NCI-H1694 (cell line): ENCODE measurements at places on chromosomes 1 and 21.

- no peak for DNase-seq
Measured at GRCh38 chr1:156086256-156086662, 4.0 kb upstream of the MEX3A start.

- no peak for DNase-seq
Measured at GRCh38 chr1:157540852-157541251, 11.5 kb downstream of the FCRL5 start.

GRCh38 chr1:12556368-12556930 is 61.6 kb downstream of the DHRS3 start:
- no peak for DNase-seq

GRCh38 chr21:16194788-16195537 is 465.2 kb downstream of the USP25 start:
- DNase-seq: no peak

DNA sequence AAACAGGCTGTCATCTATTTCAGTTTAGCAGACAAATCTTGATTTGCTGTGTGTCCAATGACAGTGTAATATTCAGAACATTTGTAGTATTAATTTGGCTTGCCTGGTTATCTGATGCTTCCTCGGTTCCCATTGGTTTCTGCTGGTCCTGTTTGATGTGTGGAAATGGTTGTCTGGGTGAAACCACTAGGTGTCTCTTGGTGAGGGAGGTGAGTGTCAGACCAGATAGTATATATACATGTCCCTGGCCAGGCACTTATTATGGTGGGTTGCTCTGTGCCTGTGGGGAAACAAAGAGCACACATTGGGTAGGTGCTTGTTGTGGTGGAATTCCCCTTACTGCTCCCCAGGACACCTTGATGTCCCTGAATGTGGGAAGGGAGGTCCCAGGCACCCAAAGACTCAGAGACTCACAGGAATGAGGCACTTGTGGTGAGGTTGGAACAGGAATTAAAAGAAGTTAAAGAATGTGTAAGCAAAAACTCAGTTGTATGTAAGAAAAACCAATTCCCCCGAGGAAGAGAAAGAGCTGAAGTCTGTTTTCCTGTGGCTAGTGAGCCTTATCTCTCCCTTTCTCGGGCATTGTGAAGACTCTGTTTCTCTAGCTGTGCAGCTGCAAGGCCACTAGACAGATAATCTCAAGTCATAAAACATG is 1519.1 kb downstream of the BRINP3 start:
- DNase-seq: no peak

DNA sequence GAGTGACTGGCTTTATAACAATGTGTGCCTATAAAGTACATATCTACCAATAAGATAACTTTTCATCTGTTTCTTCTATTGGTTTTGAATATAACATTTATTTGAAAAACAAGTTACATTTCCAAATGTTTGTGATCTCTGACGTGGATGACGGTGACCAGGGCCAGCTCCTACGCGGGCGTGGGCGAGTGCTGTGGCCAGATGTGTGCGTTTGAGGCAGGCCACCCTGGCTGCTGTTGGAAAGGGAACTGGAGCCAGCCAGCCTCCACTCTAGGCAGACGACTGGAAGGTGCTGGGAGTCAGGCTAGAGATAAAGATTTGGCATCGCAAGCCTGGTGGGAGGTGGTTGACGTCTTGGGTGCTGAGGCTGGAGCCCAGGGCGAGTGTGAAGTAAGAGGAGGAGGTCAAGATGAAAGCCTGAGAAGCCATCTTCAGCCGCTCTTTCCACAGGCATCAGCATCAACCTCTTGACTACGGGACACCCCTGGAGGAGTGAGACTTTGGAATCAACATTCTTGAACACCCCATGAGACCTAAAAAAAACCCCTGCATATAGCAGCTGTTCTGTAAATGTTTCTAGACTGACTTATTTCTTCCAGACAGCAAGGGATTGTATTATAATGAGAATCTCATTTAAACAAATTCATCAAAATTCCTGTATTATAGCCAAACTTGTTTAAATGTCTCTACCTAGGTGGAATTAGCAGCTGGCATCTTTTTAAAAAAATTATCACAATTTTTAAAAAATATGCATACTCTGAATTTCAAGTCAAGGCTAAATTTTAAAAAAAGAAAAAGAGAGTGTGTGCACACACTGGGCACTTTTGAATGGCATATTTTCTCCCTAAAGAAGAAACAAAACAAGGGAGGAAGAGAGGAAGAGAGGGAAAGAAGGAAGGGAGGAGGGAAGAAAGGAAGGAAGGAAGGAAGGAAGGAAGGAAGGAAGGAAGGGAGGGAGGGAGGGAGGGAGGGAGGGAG is 112.5 kb upstream of the SLC44A3 start:
- DNase-seq: no peak

- DNase-seq: no peak
Measured at GRCh38 chr1:51355382-51355781, 25.0 kb upstream of the TTC39A start.

DNA sequence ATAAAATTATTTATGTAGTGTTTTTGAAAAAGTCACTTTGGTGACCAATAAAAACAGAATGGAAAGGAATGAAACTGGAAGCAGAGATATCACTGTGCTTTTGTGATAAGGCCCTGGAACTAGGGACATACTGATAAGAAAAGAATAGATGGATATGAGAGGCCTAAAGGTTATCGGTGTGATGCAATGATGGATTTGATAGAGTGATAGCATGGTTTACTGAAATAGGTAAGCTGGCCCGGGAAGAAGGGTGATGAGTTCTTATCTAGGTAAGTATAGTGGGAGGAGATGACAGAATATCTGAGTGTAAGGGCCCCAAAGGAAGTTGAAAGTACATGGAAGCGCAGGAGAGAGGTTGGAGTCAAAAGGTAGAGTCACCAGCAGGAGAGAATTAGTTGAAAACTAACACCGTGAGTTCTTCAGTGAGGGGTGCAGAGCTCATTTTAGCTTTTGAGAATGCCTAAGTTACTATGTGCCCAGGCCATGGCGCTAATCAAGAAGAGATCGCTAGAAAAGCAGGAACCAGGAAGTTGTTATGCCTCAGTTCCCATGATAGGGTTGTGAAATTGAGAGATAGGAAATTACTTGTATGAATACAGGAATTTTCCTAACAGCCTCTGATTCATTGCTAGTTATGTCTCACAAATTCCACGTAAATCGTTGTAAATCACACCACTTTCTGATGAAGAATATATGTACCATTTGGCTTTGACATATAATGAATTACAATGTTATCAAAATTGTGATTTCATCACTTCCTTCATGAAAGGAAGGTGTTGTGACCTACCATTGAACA is 115.3 kb downstream of the PLA2G4A start:
- no peak for DNase-seq
